ENCODE measurements at places on chromosomes 6 and 20.

- no peak for DNase-seq
Measured at GRCh38 chr6:114407426-114408035, 64.7 kb upstream of the HS3ST5 start.

GRCh38 chr20:37586078-37586477 is 58.4 kb upstream of the BLCAP start:
- DNase-seq: no peak

DNA sequence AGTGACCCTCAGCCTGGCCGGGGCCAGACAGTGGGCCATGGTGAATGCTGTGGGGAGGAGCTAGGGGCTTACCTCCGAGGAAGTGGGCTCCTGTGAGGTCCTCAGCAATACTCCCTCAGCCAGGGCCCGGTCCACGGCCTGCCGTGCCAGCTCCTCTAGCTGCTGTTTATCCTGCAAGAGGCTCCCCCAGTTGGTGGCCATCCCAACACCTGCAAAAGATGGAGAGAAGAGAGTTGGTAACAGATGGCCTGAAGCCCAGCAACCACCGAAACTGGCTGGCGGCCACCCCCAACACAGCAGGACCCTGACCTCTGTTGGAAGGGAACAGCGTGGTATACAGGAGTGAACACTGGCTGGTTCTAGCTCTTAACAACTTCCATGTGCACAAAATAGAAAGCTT is 4.0 kb downstream of the GSS start:
- DNase-seq: no peak

- no peak for DNase-seq
Measured at GRCh38 chr20:37519508-37520418, 1.3 kb upstream of the NNAT start.

GRCh38 chr6:68007717-68008116 is 627.4 kb upstream of the ADGRB3 start:
- no peak for DNase-seq

DNA sequence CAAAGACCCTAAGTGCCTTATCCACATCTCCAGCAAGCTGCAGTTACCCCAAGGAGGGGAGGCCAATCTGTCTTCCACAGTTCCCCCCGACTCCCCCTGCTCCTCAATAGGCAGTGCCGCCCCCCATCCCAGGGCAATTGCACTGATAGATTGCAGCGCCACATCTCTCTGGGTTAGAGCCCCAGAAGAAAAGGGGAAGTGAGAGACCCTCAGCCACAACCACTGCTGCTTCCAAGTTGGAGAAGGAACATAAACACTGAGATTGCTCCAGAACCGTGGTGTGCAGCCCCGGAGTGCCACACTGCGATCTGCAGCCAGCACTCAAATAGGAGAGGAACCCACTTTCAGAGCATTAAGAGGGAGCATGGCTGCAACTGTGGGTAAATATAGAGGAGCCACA is 101.5 kb downstream of the RWDD2A start:
- DNase-seq: no peak

GRCh38 chr6:41937472-41937860 is 4.1 kb downstream of the CCND3 start:
- no peak for DNase-seq

- no peak for DNase-seq
Measured at GRCh38 chr6:160477901-160478300, 129.7 kb downstream of the SLC22A3 start.

DNA sequence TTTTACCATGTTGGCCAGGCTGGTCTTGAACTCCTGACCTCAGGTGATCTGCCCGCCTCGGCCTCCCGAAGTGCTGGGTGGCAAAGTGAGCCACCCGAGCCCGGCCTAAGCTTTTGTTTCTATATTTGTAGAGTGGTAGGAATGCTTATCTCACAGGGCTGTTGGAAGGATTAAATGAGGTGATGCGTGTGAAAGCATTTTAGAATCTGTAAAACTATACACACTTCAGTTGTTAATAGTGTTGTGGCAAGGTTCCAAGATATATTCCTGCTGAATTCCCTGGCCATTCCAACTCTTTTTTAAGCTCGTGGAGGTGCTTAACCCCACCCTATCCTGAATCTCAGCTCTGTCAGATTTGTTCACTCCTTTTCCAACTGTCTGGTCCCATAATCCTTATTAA is 89.9 kb upstream of the AKIRIN2 start:
- DNase-seq: no peak

GRCh38 chr20:41234546-41234945 is 83.0 kb downstream of the ZHX3 start:
- DNase-seq: no peak

DNA sequence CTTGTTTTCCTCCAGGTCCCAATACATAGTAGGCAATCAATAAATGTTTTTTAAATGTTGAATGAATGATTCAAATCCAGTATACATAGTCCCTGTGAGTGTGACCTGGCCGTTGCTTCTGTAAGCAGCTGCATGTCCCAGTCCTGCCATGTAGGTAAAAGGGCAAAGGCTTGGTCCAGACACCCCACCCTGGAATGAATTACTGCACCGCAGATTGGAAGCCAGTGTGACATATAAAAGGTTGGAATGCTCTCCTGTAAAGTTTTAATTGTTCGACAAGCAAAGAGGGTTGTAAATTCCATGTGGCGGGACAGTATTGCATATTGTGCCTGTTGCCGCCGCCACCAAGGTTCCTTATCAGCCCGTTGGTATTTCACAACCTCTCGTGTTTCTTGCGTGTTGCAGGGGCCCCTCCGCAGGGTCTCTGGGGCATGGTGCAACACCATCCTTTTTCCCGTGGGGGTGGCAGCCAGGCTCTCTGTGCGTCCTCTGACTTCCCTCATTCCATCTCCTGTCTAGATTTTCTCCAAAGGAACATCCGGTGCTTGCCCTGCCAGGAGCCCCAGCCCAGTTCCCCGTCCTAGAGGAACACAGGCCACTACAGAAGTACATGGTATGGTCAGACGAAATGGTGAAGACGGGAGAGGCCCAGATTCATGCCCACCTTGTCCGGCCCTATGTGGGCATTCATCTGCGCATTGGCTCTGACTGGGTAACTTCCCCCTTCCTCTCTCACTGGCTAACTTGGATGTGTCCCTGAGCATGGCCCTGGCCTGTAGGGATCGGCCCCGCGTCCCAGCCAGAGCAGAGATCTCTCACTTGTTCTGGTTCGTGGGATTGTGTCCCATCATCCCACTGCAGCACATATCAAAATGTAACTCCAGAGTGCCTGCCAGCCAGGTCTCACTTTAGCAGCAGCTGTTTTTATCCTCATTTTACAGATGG is 20.3 kb downstream of the POFUT1 start:
- no peak for DNase-seq

- DNase-seq: no peak
Measured at GRCh38 chr6:5053038-5053437, 32.1 kb upstream of the PPP1R3G start.

DNA sequence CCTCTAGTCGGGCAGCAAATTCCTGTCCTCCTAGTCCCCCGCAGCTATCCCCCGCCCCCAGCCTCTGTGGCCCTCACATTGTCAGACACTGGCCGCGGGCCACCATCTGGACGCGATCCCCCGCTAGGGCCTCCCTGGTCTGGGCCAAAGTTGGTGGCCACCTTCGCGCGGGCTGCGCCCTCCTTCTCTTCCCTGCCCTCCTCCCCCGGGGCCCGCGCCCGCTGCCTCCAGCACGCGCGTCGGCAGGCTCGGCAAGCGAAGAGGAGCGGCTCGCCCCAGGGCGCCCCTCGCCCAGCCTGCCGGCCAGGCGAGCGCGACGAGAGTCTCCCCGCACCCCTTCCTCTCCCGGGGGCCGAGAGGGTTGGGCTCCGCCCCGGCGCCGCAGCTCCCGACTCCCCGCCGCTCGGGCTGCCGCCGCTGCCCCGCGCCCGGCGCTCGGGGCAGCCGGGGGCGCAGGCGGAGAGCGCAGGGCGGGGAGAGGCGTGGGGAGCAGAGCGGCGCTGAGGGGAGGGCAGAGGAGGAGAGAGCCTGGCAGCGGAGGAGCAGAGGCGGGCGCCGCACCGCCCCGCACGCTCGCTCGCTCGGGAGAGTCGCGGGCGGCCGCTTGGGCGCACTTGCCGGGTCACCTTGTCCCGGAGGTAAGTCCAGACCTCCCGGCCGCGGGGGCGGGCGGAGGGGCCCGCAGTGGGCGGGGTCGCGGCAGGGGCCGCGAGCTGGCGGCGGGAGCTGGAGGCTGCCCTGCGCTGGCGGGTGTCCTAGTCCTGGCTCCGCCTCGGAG is at the start of gene SYNDIG1:
Gene SYNDIG1 (plus strand): TSS at position 514 of the 778 bp plus-strand sequence. CDS start 73,469 bp downstream, outside the sequence.
- peak; percentile 21 for DNase-seq

- peak; percentile 75 for DNase-seq
Measured at GRCh38 chr6:52352239-52353018, 9.5 kb upstream of the PAQR8 start.

- DNase-seq: peak; percentile 89
Measured at GRCh38 chr20:48682529-48683363, 145.1 kb downstream of the PREX1 start.

GRCh38 chr6:14269436-14269835 is 151.9 kb downstream of the CD83 start:
- DNase-seq: no peak

- DNase-seq: no peak
Measured at GRCh38 chr20:63843778-63844177, 12.7 kb upstream of the ZBTB46 start.

DNA sequence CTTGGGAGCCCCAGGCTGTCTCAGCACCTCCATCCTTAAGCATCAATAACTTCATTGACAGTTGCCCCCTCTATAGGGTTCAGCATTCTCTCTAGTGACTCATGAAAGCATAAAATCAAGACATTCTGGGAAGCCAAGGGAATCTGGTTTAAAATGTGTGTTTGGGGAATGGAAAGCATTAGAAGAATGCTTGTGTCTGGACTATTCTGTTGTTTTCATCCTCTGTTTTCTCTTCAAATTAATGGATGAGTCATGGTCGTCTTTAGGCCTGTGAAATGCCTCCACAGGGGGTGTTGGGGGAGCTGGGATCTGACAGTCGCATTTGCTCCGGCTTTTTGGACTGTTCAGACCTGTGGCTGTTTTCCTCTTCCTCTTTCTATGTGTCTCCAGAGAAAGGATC is 279.7 kb downstream of the CDC5L start:
- peak; percentile 61 for DNase-seq

DNA sequence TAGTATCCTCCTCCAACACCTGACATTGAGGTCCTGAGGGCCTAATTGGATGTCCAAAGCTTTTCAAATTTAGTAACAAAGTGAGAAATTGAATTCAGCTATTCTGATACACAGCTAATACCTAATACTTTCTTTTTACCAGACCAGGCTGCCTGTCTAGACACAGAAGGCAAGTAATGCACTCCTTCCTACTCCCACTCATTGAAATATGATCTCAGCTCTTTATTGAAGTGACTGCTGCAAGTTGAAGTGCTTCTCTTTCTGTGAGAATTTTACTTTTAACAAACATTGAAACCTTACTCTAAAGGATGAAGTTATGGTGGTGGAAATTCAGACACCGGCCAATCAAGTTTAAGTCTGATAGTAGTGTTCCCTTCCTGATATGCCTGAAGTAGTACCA is 90.8 kb upstream of the OGFRL1 start:
- DNase-seq: no peak

DNA sequence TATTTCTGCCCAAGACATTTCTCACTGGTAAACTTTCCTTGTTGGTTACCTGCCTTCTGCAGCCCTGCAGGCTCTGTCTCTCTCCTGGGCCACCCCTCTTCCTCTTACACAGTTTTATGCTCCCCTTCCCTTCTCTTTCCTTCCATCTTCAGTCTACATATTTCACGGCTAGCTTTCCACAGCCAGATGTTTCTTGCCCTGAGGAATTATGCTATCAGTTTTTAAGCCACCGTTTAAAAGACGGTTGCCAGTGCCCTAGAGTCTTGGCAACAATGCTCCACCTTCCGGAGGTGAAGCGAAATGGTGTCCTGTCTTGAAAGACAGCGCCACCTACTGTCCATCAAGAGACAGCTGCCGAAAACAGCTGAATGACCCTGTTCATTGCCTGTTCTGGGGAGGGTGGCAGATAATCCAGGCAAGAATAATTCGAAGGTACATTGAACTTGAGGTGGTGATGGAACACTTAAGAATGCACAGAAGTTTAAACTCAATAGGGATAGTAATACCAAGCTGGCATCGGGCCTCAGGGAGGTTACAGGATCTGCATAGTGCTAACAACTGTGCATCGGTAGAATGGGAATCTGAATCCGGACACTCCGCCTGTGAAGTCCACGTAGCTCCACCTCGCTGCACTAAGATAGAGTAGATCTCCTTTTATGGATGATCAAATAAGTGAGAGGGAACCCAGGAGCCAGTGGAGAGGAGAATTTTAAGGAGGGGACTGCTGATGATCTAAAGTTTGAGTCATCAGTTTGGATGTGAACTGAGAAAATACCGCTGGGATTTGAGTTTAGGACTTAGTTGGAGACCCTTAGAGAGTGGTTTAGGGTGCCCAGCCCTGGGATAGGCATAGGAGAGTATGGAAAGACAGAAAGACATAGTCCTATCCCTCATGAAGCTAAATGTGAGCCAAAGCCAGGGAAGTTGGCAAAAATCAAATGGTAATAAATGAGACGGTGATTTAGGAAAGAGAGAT is 4.8 kb upstream of the TRIM40 start:
- peak; percentile 88 for DNase-seq

GRCh38 chr20:46573234-46573633 is 22.8 kb upstream of the OCSTAMP start:
- no peak for DNase-seq

DNA sequence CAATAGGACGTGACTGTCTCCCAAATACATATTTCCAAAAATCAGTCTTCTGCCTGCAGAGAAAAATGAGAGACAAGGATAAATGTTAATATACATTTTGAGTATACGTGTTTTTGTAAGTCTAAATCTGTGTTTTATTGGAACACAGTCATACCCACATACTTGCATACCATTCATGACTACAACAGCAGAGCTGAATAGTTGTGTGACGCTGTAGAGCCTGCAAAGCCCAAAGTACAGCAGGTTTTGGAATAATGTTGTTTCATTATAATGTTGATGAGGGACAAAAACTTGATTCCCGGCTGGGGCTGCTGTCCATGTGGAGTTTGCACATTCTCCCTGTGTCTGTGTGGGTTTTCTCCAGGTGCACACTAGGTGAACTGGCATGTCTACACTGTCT is 23.8 kb upstream of the FBXO9 start:
- DNase-seq: no peak

GRCh38 chr6:90406142-90406794 is 109.6 kb upstream of the BACH2 start:
- peak; percentile 49 for DNase-seq

- no peak for DNase-seq
Measured at GRCh38 chr6:107917451-107918375, 40.3 kb downstream of the SEC63 start.

GRCh38 chr20:23995905-23996666 is 7.5 kb upstream of the GGTLC1 start:
- DNase-seq: peak; percentile 38

GRCh38 chr6:123702943-123703342 is 66.2 kb upstream of the TRDN start:
- no peak for DNase-seq

DNA sequence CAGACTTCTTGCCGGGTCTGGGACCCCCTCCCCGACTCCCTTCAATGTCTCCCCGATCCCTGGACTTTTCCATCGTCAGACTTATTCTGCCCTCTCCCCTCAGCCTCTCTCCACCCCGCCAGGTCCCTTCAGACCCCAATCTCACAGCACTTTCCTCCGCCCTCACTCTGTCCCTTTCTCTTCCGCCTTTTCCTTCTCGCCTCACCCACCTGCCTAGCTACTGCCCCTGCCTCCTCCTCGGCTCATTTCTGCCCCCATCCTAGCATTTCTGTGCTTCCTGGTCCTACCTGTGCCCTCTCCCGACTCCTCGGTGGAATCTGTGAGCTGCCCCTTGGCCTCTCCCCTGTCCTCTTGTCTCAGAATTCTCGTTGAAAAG is 616 bp downstream of the CHMP4B start:
- no peak for DNase-seq

GRCh38 chr20:38776363-38776762 is 28.1 kb downstream of the ACTR5 start:
- no peak for DNase-seq

Data from AG08396 (cell line).